ENCODE measurements at places on chromosomes 13 and 19.

- DNase-seq, result no peak
Measured at GRCh38 chr19:7196763-7197118, 97.5 kb downstream of the INSR start.

DNA sequence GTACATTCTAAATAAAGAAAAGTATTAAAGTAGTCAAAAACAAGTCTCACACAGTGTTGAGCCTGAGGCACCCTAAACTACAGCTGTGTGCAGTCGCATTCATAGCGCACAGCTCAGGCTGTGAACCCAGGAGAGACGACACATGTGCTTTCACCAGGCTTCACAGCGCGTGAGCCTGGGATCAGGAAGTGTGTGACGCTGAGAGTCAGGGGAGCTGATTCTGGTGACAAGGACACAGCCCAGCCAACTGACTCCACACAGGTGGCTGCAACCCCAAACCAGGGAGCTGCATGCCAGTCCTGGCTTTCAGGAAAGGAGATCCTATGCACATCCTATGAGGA lies 41.6 kb downstream of the COL4A1 start:
- DNase-seq, result no peak

- no peak for DNase-seq
Measured at GRCh38 chr13:74025369-74025768, 108.8 kb downstream of the KLF12 start.

DNA sequence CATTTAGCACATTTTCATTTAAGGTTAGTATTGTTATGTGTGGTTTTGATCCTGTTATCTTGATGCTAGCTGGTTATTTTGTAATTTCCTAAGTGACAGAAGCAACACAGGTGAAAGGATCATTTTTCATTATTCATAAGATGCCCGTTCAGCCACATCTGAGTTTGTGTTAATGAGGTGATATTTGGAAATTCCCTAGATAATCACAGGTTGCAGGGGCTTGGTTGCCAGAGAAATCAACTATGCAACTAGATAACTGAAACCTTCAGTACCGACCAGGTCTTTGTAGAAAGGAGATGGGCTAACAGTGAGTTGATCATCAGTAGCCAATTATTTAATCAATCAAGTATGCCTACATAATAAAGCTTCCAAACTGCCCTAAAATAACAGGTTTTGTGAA lies 121.3 kb upstream of the UFM1 start:
- DNase-seq, result no peak

GRCh38 chr19:37872383-37872782 lies 34.0 kb downstream of the WDR87 start:
- no peak for DNase-seq

GRCh38 chr13:113210833-113211232 lies 1.4 kb downstream of the CUL4A start:
- no peak for DNase-seq

DNA sequence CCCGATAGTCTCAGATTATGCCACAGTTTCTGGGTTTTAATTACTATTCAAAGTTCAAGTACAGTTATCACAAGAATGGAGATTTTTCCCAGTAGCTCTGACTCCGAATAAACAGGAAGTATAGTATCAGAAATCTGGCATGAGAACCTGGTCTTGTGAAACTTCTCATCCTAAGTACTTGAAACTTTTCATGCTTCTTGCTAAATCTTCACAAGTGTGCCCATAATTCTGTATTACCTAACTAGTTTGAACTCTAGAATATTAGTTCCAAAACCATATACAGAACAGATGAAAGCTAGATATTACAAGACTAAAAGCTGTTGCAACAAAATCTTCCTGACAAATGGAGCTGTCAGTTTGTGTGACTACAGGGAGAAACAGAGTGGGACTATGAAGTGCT lies 70.5 kb upstream of the CSNK1A1L start:
- DNase-seq, result no peak

DNA sequence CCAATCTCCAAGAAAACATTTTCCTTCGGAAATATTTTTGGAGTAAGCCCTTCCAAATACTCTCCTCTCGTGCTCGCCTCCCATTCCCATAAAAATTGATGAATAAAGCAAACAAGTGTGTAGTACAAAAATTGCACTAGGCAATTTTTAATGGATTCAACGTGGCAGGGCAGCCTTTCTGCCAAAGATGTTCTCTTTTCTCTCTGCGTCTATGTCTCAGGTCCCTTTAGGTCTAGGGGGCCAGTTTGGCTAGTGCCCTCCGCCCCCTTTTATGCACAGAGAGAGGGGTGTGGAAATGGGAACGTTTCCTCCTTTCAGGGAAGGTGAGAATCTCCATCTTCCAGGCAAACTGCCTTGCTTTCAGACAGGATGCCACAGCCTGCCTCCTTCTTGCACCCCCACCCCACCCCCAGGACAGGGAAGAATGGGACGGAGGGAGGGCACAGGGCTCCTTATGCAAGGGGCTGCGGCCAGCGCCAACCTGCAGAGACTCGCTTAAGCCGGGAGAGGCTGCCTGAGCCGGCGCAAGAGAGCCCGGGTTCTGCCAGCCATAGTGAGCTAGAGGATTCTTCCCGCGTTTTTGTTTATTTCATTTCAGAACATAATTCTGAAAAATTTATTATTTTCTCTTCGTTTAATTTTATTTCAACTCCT lies 2.7 kb upstream of the ZIC2 start:
- no peak for DNase-seq

DNA sequence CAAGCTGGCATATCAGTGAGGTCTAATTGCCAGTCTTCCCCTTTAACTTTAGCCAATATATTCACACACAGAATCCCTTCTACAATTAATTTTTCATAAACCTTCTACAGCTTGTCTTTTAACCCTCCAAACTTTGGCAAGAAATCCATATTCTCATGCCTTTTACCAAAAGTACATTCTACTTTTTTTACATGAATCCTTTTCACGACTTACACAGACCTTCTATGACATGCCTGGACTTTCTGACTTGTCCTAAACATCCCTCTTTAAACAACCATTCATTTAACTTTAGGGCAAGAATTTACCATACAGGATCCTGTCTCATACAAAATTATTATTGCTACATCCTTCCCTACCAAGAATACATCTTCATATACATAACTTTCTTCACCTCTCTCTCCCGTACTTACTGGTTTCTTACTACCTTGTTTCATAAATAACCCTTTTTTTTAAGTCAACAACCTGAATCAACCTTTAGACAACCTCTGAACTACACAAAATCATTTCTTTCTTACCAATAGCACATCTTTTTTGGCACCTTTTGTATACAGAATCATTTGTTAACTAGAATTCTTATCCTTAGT lies 23.5 kb downstream of the ZNF544 start:
- no peak for DNase-seq

DNA sequence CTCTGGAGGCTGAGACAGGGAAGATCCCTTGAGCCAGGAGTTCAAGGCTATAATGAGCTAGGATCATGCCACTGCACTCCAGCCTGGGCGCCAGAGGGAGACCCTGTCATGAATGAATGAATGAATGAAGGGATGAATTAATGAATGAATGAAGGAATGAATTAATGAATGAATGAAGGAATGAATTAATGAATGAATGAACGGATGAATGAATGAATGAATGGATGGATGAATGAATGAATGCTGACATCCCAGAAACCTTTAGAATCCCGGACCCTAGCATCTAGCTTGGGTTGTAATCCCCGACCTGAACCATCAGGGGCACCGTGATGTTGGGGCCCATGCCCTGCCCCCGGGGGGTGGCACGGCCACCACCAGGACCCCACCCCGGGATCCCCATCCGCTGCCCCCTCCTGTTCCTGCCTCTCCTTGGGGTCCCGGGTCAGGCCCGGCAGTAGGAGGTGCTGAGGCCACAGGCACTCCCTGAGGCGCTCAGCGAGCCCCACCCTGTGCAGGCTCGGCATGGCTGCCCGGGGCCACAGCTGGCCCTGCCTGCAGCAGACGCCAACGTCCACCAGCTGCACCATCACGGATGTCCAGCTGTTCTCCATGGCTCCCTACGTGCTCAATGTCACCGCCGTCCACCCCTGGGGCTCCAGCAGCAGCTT lies 3.4 kb downstream of the EBI3 start:
- no peak for DNase-seq

DNA sequence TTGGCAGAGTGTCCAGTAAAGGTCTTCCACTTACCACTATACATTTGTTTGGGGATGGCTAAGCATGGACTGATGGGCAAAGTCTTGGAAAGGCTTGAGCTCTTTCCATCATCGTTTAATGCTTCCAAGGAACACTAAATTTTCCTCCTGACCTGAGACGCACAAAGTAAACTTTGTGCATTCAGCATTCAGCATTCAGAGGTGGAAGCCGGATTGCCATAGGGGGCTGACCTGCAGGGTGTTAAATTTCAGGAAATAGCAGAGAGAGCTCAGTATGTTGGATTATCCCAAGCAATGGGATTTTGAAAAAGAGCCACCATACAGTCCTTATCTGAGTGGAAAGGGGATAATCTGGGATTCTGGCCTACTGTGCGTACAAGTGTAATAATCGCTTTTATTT lies 14.0 kb downstream of the ZNF552 start:
- no peak for DNase-seq

GRCh38 chr13:108963846-108964600 lies 334.6 kb downstream of the MYO16 start:
- DNase-seq, result no peak

DNA sequence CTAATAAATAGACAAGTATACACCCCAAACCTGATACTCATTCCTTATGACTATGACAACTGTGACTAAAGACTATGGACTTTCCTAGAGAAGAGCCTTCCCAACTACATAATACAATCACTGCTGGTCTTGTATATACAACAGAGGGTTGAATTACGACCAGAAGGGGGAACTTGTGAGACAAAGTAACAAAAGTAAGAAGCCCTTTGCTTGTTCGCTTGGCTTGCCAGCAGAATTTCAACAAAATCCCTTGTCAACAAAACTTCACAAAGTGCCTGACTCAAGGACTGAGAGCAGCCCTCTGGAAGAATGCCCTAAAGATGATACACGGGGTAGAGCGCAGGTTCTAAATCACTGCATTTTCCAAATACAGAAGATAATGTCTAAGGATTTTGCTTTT lies 99.4 kb downstream of the WASF3 start:
- peak; percentile 7 for DNase-seq

DNA sequence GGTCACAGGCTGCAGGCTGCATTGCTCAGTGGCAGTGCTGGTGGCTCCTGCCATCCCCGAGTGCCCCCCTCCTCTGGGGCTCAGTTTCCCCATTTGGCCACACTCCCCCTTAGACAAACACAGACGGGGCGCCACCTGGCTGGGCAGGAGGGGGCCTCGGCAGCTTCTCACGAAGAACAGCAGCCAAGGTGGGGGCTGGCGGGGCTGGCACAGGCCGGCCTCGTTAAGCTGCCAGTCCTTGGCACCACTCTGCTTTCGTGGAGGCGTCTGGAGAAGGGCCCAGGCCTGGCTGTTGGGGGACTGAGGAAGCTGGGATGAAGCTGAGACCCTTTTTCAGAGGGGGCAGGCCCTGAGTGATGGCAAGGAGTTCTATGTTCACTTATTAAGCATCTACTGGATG lies 3.7 kb upstream of the ZNRF4 start:
- no peak for DNase-seq

GRCh38 chr13:28097503-28097902 lies 2.9 kb downstream of the FLT3 start:
- DNase-seq, result no peak

DNA sequence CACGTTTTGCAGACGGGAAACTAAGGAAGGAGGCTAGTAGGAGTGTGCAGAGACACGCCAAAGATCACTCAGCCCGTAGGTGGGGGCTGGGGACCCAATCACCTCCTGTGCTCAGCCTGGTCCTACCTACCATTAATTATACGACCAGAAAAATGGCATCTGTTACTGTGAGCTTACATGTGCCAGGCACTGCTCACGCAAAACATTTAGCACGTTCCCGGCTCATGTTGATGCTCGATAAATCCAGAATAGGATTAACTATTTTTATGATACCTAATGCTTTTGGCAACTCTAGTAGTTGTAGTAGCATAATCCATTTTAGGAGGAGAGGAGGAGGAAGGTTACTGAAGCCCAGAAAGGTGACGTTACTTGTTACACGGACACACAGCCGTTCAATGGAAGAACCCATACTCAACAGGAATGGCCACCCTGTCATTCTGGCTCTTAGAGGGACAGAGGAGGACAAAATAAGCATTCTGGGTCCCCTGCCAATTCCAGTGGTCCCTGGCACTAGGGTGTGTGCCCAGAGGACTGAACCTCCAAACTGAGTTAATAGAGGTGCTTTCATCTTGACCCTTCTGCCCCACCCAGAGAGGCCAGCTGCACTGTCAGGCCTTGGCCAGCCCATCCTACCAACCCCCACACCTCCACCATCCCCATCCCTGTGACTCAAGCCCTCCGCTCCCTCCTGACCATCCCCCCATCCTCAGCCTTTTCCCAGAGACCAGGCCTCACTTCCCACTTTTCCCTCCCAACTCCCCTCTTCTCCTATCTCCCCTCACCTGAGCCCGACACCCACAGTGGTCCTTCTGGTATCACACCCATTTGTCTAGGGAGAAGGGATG lies 5.0 kb upstream of the EML2 start:
- no peak for DNase-seq

- no peak for DNase-seq
Measured at GRCh38 chr13:110636053-110636475, 20.7 kb downstream of the NAXD start.

DNA sequence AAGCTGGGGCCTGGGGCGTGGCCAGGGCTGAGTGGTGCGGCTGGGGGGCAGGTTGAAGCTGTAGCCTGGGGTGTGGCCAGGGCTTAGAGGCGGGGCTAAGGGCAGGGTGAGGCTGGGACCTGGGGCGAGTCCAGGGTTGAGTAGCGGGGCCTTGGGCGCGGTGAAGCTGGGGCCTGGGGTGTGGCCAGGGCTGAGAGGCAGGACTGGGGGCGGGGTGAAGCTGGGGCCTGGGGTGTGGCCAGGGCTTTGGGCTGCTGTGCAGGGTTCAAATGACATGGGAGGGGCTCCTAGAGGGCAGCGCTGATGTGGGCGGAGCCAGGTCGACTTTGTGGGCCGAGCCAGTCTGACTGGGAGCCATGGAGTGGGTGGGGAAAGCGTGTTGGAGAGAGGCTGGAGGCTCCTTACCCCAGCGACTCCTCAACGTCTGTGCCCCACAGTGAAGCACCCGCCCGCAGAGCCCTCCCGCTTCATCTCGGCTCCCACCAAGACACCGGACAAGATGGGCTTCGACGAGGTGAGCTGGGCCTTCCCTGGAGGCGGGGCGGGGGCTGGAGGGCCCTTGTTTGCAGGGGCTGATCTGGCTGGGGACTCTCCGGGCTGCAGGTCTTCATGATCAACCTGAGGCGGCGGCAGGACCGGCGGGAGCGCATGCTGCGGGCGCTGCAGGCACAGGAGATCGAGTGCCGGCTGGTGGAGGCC lies 21.5 kb downstream of the COLGALT1 start:
- no peak for DNase-seq

DNA sequence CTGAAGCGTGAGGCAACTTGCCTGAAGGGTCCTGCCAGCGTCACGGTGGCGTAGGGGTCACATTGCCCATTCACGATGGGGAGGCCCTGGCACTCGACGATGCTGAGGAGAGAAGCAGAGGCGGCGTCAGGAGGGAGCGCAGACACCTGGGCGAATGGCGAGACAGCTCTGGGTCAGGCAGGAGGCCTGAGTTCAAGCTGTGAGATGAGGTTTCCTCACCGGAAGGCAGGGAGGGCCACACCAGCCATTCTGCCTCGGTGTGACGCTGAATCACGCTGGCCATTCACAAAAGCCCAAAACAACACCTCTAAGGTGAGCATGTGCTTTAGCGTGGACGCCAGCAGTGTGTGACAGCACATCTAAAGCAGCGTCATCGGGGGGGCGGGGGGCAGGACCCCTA lies 54.0 kb upstream of the C13orf46 start:
- no peak for DNase-seq

GRCh38 chr13:114213980-114214379 lies 20.7 kb upstream of the CDC16 start:
- no peak for DNase-seq

All from NCI-H510A treated with DMSO at 0.1 percent for 48 hours (cell line).